ENCODE measurements at places on chromosomes 7 and 10. TPM values are rescaled to one million over a fixed set of nuclear protein-coding genes. Genes with fewer than 3 reads are reported as not detected.

HOXA10 gene
- total RNA-seq, result 4.8 TPM

HMX3 gene
- total RNA-seq, result not detected

PLPP4 gene
- total RNA-seq, result 0.31 TPM

BHLHA15 gene
- total RNA-seq, result 0.25 TPM

SLC16A12 gene
- total RNA-seq, result 0.18 TPM

SFRP5 gene
- not detected for total RNA-seq

KCNMA1 gene
- 3.9 TPM for total RNA-seq

PTPRN2 gene
- not detected for total RNA-seq

ZFAND2A gene
- total RNA-seq, result 19.9 TPM

SMARCD3 gene
- total RNA-seq, result 3.5 TPM

HOXA9 gene
- total RNA-seq, result 47.3 TPM

TMEM273 gene
- total RNA-seq, result not detected

PTPN20 gene
- 5.4 TPM for total RNA-seq

CLRN3 gene
- total RNA-seq, result not detected

AQP1 gene
- total RNA-seq, result not detected

NANOS1 gene
- total RNA-seq, result 0.78 TPM

MSMB gene
- total RNA-seq, result not detected

ATOH7 gene
- total RNA-seq, result 0.07 TPM

CHST3 gene
- total RNA-seq, result 23.9 TPM

HOXA4 gene
- total RNA-seq, result 0.82 TPM

PPA1 gene
- total RNA-seq, result 217 TPM

CCDC172 gene
- not detected for total RNA-seq

KIF11 gene
- 34.1 TPM for total RNA-seq

HBP1 gene
- total RNA-seq, result 23.8 TPM

GSTO2 gene
- total RNA-seq, result 55.8 TPM

CREB3L2 gene
- total RNA-seq, result 23.7 TPM

LIPK gene
- not detected for total RNA-seq

ERVW-1 gene
- not detected for total RNA-seq

PRRT4 gene
- 0.28 TPM for total RNA-seq

NUP205 gene
- 99.3 TPM for total RNA-seq

C10orf95 gene
- total RNA-seq, result 0.48 TPM

PTTG1IP2 gene
- total RNA-seq, result not detected

UCN3 gene
- not detected for total RNA-seq

TMEM60 gene
- total RNA-seq, result 20.6 TPM

NRBF2 gene
- 24.8 TPM for total RNA-seq

CCAR1 gene
- 59.2 TPM for total RNA-seq

MKI67 gene
- total RNA-seq, result 72.8 TPM

OR2F2 gene
- total RNA-seq, result not detected

PPP1R3A gene
- total RNA-seq, result not detected

DNAJC12 gene
- total RNA-seq, result 0.21 TPM

EBF3 gene
- 0.04 TPM for total RNA-seq

DNAJC30 gene
- 4.1 TPM for total RNA-seq

TRIP6 gene
- 162 TPM for total RNA-seq

PIK3CG gene
- not detected for total RNA-seq

IFIT1 gene
- 111 TPM for total RNA-seq

CPED1 gene
- 3.6 TPM for total RNA-seq

SDK1 gene
- total RNA-seq, result 0.63 TPM

SLC13A1 gene
- total RNA-seq, result not detected

SLC39A12 gene
- not detected for total RNA-seq

AMPH gene
- not detected for total RNA-seq

EPHA1 gene
- 38.9 TPM for total RNA-seq

DPP6 gene
- total RNA-seq, result not detected

SLC37A3 gene
- total RNA-seq, result 30.4 TPM

SFRP4 gene
- total RNA-seq, result not detected

TMEM120A gene
- total RNA-seq, result 21.4 TPM

PKD2L1 gene
- total RNA-seq, result not detected

HMX2 gene
- total RNA-seq, result not detected

SPDYE1 gene
- total RNA-seq, result not detected

CADPS2 gene
- 0.28 TPM for total RNA-seq

All from foreskin keratinocyte (primary cell).